A549 treated with Hydrocortisone at 1 μM for 4 hours (cell line): ENCODE measurements at places on chromosomes 3 and 15. TPM values are rescaled to one million over a fixed set of nuclear protein-coding genes. Genes with fewer than 3 reads are reported as not detected.

NPAP1 gene
- not detected in 5 replicates for total RNA-seq

LDHAL6B gene
- not detected in 5 replicates for total RNA-seq

C2CD4A gene
- 0.06 to 0.32 TPM (median 0.12 TPM) in 5 replicates for total RNA-seq

MYLK gene
- 13.0 to 23.4 TPM (median 13.8 TPM) in 5 replicates for total RNA-seq
